ENCODE measurements at places on chromosomes 7 and 10.

- no peak for DNase-seq
Observed at GRCh38 chr10:113988535-113988934, 55.1 kb upstream of the ADRB1 start.

DNA sequence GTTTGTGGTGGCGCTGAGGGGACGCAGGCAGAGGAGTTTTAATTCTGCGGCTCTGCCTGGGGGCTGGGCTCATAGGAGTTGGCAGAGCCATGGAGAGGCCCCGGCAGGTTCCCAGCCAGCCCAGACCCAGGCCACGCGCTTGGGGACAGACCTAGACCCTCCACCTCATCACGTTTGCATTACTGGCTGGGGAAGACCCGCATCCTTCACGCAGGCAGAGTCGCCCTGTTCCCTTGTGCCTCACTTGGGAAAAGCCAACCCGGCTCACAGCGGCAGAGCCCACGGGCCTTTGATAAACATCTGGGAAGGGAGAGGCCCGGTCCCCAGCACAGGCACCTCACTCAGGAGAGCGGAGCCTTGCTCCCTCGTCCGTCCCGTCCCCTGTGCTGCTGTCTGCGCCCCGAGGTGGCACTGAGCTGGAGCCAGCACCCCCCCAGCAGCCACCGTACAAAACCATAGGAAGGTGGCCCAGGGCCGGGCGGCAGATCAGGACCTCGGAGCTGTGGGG, 112.8 kb downstream of the CYTH3 start:
- DNase-seq, result no peak

DNA sequence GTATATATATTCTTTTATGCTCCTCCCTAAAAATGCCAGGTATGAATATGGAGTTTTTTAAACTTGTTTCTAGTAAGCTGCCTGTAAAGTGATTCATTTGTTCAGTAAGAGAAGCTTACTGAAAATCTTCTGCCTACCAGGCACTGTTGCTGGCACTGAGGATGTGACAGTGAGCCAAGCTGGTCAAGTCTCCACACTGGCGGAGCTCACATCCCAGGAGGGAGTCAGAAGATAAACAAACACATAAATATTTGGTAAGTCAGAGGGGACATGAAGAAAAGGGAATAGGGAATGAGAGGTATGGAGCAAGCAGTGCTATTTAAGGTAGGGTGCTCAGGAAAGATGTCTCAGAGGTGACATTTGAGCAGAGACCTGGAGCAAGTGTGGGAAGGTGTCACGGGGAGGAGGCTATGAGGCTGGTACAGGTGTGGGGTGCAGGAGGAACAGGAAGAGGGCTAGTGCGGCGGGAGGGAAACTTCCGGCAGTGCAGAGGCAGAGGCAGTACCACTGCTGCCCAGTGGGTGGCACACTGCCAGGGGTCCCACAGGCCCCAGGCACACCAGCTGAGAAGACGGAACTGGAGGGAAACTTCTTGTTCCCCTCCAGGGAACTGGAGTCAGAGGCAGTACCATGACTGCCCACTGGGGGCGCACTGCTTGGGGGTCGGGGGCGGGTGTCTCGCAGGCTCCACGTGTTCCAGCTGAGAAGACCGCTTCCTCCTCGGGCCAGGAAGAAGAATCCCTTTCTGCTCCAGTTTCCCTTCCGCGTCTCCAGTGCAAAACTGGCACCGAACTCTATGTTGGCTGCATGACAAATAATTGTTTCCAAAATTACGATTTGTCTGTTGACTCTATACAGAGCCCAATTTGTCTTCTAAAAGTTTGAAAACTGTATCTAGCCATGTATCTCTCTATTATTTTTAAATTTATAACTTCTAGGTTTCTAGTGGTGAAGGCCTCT, 161.0 kb downstream of the TEX36 start:
- DNase-seq, result no peak

- no peak for DNase-seq
Observed at GRCh38 chr10:22280078-22280477, 36.1 kb upstream of the COMMD3 start.

DNA sequence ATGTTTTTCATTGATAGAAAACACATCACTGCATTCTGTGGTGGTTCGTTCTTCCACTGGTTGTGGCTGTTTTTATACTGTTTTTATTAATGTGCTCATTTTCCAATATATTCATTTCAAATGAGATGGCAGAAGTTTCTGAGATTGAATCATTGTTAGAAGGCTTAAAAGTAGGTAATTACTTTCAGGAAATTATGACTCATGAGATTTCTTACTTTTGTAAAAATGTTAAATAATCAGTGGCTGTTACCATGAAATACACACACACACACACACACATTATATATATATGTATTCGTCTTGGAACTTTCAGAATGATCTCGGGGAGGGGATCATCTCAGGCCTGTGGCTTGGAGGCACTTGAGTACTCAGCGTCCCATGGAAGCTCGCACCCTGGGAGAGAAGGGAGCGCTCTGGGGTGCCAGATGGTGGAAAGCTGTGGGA, 66.1 kb downstream of the ZMYND11 start:
- DNase-seq, result no peak

- no peak for DNase-seq
Observed at GRCh38 chr7:2354939-2355704, 495 bp downstream of the EIF3B start.

GRCh38 chr7:147509541-147510200, 1080.9 kb upstream of the C7orf33 start:
- no peak for DNase-seq

- no peak for DNase-seq
Observed at GRCh38 chr7:131655447-131655846, 99.0 kb upstream of the PODXL start.

DNA sequence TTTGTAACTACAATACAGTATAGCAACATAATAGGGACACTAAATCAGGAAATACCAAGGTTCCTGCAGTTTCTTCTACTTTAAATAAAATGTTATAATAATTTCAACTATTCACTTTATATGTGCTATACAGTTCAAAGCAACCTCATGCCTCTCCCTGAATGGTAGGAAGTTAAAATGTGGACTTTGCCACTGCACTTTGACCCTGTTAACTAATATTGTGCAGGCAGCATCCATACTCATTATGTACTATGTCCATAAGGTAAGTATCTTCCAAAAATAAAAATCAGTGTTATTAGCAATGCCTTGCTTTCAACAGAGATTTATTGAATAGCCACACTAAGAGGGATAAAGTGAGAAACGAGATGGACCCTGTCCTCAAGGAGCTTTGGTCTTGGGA, 4.8 kb downstream of the STEAP4 start:
- no peak for DNase-seq

DNA sequence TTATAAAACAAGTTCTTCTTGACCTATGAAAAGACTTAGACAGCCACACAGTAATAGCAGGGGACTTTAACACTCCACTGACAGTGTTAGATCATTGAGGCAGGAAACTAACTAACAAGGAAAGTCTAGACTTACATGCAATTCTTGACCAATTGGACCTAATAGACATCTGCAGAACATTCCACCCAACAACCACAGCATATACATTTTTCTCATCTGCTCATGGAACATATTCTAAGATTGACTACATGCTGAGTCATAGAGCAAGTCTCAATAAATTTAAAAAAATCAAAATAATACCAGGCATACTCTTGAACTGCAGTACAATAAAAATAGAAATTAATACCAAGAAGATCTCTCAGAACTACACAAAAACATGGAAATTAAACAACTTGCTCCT, 219.5 kb upstream of the HPS1 start:
- no peak for DNase-seq

DNA sequence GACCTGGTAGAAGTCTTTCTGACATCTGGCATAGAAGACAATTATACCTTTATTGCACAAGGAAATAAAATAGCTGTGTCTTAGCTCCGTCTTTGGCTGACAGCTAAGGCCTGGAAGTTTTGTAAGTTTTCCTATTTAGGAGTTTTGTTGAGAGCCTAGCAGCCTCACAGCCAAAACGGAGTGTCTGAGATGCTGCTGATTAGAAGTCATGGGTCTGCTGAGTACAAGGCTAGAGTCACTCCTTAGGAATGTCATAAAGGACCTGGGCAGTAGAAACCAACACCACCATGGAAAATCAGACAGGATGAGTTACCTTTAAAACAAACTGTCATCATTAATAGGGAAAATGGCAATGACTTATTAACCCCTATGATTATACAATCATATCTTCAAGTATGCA, 442.5 kb downstream of the KCNMA1 start:
- DNase-seq, result no peak

- DNase-seq, result no peak
Observed at GRCh38 chr10:4846775-4847174, 20.8 kb downstream of the AKR1E2 start.

Measured in esophagus squamous epithelium (tissue), 5 donors.